ENCODE measurements at places on chromosomes 12 and 14.
A peak's percentile ranks its signal among the peaks of the same experiment; 100 is the strongest.

GRCh38 chr12:45166056-45166455 lies 49.8 kb upstream of the ANO6 start:
- no peak for DNase-seq

DNA sequence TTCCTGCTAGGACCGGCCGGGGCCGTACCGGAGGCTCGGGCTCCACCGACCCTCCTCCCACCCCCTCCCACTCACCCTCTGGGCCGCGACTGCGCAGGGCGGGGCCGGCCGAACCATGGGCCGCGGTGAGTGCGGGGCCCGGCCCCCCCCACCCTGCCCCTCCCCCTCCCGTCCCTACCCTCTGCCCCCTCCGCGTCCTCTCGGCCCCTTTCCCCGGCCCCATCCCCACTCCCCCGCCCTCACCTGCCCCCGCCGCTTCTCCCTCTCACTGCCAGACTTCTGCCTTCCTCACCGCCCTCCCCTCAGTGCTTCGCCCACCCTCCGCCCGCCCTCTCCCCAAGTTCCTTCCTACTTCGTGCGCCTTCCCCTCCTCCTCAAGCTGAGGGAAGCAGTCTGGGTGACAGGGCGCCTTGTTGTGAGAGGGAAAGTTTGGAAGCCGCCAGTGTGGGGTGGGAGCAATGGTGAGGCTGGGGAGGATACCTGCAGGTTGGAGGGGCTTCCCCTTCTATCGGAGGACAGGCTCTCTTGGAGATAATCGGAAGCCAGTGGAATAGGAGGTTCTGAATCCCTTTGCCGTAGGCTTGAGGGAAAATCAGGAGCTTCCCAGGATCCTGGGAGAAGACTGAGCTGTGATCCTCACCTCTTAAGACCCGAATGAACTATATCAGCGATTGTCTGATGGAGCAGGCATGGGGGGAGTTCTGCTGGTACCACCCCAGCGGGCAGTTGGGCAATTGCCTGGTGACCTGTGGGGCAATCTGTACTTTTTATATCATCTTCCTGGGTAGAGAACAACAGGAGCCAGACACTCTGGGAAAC lies 472 bp downstream of the MBD6 start:
- peak; percentile 28 for DNase-seq

GRCh38 chr12:102374190-102374589 lies 106.2 kb downstream of the IGF1 start:
- no peak for DNase-seq

DNA sequence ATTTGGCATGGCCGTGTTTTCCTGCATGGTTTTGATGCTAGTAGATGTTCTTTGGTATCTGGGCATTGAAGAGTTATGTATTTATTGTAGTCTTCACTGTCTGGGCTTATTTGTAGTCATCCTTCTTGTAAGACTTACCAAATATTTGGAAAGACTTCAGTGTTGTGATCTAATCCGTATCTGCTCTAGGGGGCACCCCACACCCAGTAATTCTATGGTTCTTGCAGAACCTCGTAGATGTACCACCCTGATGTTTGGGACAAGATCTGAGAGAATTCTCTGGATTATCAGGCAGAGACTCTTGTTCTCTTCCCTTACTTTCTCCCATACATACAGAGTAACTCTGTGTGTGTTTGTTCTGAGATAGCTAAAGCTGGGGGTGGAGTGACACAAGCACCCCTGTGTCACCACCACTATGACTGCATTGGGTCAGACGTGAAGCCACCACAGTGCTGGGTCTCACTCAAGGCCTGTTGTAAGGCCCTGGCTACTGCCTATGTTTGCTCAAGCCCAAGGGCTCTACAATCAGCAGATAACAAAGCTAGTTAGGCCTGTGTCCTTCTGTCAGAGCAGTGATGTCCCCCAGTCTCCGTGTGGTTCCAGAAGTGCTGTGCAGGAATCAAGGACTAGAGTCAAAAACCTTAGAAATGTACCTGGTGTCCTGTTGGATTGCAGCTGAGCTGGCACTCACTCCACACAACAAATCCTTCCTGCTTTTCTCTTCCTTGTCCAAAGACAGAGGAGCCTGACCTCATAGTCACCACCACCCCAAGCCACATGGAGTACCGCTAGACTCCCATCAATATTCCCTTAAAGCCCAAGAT lies 9.6 kb downstream of the RDH16 start:
- DNase-seq: no peak

GRCh38 chr12:100672075-100672592 lies 98.7 kb downstream of the GAS2L3 start:
- DNase-seq: no peak

- no peak for DNase-seq
Measured at GRCh38 chr12:42696406-42697149, 107.0 kb upstream of the PRICKLE1 start.

- DNase-seq: no peak
Measured at GRCh38 chr14:23829736-23830471, 123.7 kb upstream of the DHRS4 start.

- no peak for DNase-seq
Measured at GRCh38 chr12:23831739-23832138, 117.7 kb downstream of the SOX5 start.

DNA sequence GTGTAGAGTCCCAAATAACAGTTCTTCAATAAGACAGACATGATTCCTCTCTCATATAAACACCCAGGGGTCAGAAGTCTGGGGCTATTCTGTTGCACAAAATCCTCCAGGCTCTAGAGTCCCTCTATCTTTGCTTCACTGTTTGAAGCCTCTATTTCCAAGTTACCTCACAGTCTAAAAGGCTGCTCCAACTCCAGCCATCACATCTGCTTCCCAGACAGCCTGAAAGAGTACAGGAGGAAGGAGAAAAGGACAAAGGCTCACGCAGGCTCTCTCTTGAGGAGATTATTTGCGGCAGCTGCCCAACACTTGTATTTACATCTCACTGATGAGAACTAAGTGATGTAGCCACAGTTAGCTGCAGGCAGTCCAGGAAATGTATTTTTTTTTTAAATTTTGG lies 6.4 kb downstream of the PAPLN start:
- no peak for DNase-seq

DNA sequence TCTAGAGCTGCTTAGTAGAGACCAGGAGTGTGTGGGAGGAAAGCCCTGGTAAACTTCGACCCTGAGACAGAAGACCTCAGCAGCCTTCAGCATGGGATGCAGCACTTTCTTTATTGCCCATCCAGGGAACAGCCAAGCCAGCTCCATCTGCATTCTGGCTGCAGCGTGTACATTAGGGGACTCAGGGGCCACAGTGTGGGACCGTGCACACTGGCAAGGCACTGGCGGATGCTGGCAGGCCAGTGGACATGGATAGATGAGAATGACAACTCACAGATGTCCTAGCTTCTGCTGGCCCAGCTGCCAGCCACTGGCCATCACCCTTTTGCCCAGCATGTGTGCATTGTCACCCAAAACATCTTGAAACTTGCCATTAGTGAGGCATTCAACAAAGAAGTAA lies 12.5 kb downstream of the PLD4 start:
- no peak for DNase-seq

- peak; percentile 58 for DNase-seq
Measured at GRCh38 chr14:55580470-55581341, 699 bp downstream of the KTN1 start.

- DNase-seq: no peak
Measured at GRCh38 chr12:91511795-91512420, 329.3 kb upstream of the DCN start.

DNA sequence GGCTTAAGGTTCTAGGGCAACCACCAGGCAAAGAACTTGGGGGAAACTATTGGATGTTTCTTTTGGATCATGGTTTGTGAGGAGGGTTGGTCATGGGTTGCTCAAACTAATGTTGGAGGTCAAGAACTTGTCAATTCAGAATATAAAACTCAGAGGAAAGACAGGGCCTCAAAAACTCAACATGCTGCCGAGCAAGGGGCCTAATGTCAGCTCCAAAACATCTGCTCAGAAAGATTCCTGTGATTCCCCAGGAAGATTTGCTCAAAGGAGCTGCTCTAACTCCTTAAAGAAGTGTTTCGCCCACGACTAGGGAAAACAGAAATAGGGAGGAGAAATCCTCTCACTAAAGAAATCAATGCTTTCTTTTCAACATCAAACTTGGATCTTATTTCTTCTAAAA lies 3.7 kb upstream of the IGF1 start:
- DNase-seq: no peak

DNA sequence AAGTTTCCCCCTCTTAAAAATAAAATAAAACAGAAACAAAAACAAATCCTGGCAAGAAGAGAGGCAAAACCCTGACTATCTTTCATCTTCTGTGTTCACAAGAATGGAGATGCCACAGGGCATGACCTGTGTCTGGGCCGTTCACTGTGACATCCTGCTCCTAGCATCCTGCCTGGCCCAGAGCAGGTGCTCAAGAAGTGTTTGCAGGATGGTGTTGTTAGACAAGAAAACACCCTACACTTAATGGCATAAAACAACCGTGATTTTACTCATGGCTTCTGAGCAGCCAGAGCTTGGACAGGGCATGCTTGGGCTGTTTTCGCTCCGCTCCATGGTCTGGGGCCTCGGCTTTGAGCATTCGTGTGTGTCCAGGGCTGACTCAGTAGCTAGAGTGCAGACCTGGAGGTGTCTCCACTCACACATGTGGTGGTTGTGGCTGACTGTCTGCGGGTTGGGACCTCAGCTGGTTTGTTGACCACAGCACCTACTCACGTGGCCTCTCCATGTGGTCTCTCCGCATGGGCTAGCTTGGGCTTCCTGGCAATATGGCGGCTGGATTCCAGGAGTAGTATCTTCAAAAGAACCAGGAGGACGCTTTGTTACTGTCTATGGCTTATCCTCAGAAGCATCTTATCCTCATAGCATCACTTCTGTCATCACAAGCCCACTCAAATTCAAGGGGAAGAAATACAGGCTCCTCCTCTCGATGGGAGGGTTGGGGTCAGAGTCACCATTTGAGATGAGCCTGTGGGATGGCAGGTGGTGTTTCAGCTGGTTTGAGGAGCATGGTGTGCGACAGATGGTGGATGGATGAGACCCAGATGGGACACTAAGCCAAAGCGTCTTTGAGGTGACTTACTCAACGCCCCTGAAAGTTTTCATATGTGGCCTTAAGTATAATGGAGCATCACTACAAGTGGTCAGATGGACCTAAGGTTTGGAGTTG lies 33.2 kb upstream of the FZD10 start:
- no peak for DNase-seq

DNA sequence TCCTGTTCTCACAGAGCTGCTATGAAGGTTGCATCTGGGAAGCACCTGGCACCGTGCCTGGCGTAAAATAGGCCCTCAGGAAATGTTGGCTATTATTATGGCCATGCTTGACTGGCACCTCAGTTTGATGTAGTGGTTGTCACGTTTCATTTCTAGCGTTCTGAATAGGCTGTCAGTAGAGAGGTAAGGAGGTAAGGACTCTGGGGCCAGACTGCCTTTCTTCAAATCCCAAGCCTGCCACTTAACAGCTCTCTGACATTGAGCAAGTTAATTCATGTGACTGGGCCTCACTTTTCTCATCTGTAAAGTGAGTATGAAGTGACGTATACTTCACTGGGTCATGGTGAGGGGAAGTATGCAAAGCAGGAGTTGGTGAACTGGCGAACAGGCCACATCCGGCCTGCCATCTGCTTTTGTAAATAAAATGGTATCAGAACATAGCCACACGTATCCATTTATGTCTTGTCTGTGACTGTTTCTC lies 196.2 kb downstream of the CACNA1C start:
- no peak for DNase-seq

DNA sequence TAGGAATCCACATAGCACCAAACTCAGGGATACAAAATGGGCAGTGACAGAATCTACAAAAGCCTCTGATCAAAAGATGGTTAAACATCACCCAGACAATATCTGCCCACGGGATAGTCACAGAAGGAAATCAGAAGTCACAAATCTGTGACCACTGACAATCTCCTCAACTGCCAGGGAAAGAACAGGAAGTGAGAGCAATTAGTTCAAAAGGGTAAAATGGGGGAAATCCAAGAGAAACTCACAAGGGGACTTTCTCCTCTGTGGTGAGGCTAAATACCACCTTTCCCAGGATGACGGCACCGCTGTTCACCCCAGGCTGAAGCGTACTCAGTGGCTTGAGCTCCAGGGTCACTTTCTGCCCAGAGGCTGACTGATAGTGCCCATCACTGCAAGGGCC lies 10.7 kb downstream of the TTC5 start:
- DNase-seq: no peak

GRCh38 chr12:29208060-29208459 lies 59.0 kb downstream of the FAR2 start:
- no peak for DNase-seq

DNA sequence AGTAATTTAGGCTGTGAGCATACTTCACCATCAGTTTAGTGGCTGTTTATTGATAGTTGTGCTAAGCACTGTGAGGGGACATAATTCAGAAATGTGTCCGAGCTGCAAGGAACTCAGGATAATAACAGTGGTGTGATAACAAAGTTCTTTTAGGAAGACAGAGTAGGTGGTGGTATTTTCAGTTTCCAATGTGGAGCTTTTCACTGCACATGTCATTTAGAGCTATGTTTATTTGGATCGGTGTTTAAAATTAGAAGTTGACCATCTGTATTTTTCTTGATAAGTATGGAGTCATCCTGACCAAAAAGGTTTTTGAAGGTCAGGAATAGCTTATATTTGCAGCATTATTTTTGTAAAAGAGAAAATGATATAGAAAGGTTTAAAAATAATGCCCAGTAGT lies 443.5 kb downstream of the TMTC2 start:
- DNase-seq: no peak

DNA sequence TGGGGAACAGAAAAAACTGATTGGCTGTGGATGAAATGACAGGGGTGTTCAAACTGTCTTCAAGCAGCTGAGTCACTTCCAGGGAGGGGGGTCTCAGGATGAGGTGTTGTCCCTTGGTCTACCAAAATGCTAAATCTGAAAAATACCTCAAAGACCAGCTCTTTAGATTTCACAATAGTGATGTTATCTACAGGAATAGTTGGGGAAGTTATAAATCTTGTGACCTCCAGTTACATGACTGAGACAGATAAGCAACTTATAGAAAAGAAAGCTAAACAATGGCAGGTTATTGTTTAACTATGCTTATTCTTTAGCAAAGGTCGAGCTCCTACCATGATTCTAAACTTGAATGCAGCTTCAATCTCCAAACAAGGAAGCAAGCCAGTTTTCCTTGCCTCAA lies 125.4 kb downstream of the SYT10 start:
- DNase-seq: no peak

DNA sequence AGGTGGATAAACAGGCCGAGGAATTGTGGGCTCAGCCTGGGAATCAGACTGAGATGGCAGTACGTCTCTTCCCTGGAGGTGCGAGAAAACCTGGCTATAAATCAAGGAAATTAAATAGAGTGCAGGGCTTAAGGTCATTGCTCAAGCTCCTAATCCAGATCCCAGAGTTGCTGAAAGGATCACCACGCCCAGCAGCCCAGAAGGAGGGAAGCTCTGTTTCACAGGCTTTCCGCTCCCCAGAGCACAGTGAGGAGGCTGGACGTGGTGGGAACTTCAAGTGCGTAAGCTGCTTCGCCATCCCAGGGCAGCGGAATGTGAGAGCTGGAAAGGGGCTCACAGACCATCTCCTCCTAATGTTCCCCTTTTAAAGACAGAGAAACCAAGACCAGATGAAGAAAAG lies 651.6 kb upstream of the TBX3 start:
- DNase-seq: no peak

DNA sequence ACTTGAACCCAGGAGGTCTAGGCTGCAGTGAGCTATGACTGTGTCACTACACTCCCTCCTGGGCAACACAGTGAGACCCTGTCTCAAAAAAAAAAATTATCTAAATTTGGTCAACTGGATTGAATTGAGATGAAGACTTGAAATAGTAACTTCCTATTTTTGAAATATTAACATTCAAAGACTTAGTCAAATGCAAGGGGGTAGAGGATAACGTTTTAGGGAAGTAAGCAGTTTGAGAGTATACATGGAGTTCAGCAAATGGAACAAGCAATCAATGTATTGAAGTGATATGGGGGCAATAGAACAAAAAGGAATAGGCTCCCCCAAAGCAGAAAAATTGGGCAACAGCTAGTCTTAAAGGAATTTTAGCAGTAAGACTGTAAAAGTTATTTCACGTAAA lies 4.6 kb upstream of the MFAP5 start:
- DNase-seq: no peak
